ENCODE measurements at places on chromosomes 5 and 9. TPM values are rescaled to one million over a fixed set of nuclear protein-coding genes. Genes with fewer than 3 reads are reported as not detected.

Gene PRSS3
- polyA plus RNA-seq, result not detected

Gene ZCCHC9
- 28.2 TPM for polyA plus RNA-seq

Gene FBP2
- polyA plus RNA-seq, result 42.7 TPM

Gene P4HA2
- polyA plus RNA-seq, result 50.5 TPM

Gene NR5A1
- polyA plus RNA-seq, result not detected

DNA sequence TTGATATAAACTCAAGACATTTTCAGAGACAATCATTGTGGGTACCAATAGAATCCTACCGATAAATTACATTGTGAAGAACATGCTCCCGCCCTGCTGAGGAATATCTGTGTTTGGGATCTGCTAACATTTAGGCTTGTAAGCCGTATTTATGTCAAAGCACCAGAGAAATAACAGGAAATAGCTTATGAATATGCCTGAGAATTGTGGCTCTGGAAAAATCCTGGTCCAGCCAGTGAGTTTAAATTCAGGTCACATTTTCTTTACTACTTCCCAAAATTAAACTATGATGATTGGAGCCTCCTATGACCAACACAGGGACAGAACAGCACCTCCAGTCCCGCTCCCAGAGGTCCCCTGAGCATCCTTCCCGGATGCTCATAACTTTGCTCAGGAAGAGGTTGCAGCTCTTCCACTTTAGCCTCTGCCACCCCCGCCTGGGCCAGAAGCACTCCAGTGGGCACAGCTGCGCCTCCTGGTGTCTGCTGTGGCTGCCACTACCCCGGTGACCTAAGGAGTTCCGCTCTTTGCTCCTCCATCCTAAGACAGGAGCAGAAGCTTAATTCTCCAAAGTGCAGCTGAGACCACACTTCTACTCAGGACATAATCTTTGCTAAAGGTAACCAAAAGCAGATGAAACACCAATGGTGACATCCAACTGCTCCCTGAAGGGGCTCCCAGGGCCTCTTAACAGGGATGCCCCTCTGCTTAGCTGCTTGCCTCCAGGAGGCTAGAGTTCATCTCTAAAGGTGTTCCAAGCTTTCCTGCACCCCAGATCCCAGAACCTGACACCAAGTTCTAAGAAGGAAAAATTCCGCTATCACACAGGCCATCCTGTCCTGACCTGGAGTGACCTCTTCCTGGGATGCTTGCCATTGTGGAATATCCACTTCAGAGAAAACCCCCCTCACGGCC, 58.8 kb downstream of the SLC1A1 start:
- DNase-seq, result peak; percentile 81

DNA sequence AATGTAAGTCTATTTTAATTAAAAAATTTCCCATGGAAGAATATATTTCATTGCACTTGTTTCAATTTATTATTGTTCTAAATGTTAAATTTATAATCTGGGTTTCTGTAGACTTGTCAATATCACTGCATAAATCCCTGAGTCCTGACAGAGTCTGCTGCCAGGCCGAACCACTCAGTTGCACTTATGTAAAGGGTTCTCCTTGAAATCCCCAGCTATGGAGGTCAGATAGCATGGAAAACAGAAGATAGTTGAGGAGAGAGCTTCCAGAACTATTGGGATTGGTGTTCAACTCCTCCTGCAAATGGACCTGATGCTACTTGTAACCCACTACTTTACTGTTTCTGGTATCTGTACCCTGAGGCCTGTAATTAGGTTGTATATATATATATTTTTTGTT, 37.2 kb downstream of the KDM4C start:
- DNase-seq, result no peak

DNA sequence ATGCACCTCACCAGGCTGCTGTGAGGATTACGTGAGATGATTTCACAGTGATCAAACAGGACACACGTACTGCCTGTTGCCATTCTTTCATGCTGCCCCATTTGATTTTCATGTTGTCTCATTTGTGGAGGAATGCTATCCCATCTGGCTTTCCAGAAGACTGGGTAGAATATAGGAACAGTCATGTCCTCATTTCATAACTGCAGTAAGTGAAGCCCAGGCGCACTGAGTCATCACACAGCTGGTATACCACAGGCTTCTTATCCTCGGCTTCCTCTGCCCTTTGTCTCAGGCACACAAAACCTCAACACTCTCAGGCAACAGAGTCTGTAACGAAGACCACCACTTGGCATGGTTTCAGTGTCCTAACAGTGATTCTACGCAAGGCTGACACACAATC, 62.3 kb downstream of the LHFPL2 start:
- DNase-seq, result no peak

GRCh38 chr5:124645396-124645795, 101.0 kb downstream of the ZNF608 start:
- DNase-seq, result no peak

GRCh38 chr5:80216753-80217596, 38.9 kb downstream of the SERINC5 start:
- peak; percentile 73 for DNase-seq

- no peak for DNase-seq
Measured at GRCh38 chr5:176743868-176744583, 66.3 kb upstream of the UNC5A start.

DNA sequence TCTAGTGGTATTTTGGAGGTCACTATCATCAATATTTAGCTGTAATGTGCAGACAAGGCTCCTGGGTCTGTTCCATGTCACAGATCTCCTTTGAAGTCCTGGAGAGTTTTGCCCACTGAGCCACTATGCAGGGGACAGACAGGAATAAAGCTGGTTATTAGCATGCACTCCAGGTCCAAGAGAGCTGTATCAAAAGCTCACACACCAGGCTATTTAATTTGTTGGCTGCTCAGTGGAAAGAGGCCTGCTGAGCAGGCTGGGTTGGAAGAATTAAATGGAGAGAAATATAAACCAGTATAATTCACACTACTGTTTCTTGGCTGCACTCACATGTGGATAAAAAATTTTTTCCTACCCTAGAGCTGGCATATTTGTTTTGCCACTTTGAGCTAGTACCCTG, 113.8 kb upstream of the TAF11L2 start:
- DNase-seq, result no peak

- no peak for DNase-seq
Measured at GRCh38 chr5:52786949-52787599, 642 bp upstream of the ITGA1 start.

DNA sequence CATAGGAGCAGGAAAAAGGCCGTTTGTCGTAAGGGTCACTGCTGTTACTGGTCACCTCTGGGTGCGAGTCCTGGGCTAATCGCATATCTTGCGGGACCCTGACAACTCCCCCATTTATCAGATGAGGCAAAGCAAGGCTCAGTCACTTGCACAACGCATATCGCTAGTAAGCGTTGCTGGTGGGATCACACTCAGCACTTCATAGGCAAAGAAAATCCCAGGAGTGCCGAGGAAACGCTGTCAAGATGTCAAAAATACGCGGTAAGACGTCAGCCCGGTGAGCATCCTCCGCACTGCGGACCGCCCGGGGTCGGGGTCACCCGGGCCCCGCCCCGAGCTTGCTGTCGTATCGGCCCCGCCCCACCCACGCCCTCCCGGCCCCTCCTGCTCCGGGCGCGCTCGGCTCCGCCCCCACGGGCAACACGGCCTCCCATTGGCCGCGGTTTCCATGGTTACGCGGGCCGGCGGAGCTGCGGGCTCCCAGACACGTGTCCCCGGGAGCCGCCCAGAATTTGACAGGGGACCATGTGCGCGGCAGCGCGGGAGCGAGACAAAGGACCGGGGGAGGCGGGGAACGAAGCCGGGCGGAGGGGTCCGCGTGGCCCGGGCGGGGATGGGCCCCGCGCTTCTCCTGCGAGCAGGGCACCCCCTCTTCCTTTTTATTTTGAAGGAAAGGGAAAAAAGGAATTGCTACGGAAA, 80.2 kb upstream of the IER5L start:
- peak; percentile 94 for DNase-seq

- no peak for DNase-seq
Measured at GRCh38 chr9:70701163-70701562, 286.7 kb upstream of the KLF9 start.

DNA sequence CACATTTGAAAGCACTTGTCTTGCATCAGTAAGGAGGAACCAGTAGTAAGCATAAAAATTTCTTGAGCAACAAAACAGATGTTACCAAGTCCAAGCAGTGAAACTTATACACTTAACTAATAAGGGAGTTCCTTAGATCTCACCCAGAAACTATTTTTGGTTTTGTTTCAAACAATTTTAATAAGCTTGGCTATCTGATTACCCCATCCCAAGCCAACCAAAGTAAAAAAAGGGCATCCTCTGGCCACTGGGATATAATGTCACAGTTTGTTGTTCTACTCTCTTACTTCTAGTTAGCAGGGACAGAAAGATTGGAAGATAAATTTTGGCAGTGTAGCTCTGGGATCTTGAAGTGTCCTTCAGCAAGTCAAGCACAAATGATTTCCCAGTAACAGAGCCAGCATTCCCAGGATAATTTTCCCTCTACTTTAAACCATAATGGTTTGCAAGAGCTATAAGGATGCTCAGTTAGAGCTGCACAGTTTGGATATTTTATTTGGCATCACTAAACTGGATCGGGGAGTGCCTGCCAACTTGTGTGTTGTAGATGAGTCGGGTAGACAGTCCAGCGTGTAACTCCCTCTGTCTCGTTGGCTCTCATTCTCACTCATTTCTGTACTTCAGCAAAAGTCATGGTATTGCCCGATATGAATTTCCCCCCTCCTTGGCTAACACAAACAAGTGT, 161.9 kb upstream of the HMHB1 start:
- peak; percentile 94 for DNase-seq

GRCh38 chr9:131111186-131111853, 14.1 kb upstream of the NUP214 start:
- DNase-seq, result no peak

DNA sequence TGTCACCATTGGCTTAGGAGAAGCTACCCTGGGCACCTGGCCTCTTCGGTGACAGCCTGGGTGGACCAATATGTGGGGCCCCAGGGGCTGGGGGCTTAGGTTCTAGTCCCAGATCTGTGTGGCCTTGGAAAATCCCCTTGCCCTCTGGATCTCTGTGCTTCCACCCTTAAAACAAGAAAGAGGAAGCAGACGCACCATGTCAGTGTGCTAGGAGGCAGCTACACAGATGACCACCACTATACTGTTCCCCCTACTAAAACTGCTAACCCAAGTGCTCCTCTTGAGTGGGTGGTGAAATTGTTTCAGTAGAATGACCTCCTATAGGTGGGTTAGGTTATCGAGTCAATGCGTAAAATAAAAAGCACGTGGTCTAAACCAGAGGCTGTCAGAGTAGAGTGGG, 31.0 kb downstream of the AFAP1L1 start:
- DNase-seq, result no peak

Measured in muscle of leg (tissue), 16 donors.